Osteoblast (primary cell): ENCODE measurements at places on chromosomes 6 and 20.

DNA sequence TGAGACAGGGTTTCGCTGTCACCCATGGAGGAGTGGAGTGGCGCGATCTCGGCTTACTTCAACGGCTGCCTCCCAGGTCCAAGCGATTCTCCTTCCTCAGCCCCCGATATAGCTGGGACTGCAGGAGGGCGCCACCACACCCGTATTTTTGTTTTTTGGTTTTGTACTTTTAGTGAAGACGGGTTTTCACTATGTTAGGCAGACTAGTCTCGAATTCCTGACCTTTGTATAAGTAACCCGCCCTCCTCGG is 115.4 kb upstream of the BTN3A2 start:
- peaks cover 2% of the 10 kb centered on the region for H3K4me1 ChIP-seq
- peak overlapping the region; percentile 80 for H3K4me3 ChIP-seq
- peak overlapping the region; percentile 74 for H3K27ac ChIP-seq

DNA sequence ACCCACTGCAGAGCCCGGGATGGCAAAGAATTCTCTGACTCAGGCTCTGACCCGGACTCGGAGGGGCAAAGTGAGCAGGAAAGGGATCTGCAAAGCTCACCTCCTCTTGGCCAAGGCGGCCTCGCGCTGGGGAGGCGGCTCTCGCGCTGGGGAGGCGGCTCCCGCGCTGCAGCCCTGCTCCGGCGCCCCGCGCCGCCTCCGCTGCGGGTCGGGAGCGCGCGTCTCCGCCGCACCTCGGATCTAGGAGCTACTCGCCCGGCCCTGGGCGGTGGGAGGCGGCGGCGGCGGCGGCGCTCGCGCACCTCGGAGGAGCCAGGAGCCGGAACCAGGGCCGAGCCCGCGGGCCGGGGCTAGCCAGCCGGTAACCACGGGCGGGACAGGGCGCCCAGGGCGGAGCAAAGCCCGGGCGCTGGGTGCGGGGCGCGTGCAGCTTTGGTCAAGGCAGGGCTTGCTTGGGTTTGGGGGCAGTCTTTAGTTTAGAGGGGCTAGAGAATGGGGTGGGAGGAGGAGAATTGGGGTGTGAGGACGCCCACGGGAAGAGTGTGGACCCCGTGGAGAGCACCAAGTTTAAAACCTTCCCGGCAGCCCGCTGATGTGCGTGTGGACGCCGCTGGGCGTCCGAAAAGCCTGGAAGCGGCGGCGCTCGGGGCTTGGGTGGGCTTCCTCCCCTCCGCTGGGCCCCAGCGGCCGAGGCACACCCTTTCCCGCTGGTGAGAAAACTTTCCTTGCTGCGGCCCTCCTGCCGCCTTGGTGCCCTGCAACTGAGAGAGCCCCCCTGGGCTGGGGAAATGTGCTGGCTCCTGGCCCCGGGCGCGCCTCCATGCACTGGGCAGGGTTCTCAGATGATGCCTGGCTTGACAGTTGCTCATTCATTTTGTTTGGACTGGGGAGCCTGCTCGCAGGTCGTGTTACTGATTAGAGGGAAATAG is at the start of gene MRAP2:
MRAP2 (plus strand) TSS at position 250 of the 929 bp plus-strand sequence. CDS start 21,547 bp downstream, outside the sequence.
- no peaks in the 10 kb centered on the region for H3K27me3 ChIP-seq
- no peak within 1 kb of the TSS for H3K27ac ChIP-seq
- H3K4me3 ChIP-seq, result peak within 1 kb of the TSS; percentile 77
- peaks cover 4% of the 10 kb centered on the region for H3K4me1 ChIP-seq

GRCh38 chr6:163329991-163330390 is 84.5 kb upstream of the QKI start:
- peaks cover 15% of the 10 kb centered on the region for H3K4me1 ChIP-seq
- no peak overlapping the region for H3K4me3 ChIP-seq
- no peaks in the 10 kb centered on the region for H3K27me3 ChIP-seq
- H3K36me3 ChIP-seq, result no peaks in the 10 kb centered on the region

- H3K27ac ChIP-seq, result peak overlapping the region; percentile 29
- no peaks in the 10 kb centered on the region for H3K36me3 ChIP-seq
- peak; percentile 94 for DNase-seq
These were observed 7.2 kb upstream of the TRIB3 start for GRCh38 chr20:373171-373890.

DNA sequence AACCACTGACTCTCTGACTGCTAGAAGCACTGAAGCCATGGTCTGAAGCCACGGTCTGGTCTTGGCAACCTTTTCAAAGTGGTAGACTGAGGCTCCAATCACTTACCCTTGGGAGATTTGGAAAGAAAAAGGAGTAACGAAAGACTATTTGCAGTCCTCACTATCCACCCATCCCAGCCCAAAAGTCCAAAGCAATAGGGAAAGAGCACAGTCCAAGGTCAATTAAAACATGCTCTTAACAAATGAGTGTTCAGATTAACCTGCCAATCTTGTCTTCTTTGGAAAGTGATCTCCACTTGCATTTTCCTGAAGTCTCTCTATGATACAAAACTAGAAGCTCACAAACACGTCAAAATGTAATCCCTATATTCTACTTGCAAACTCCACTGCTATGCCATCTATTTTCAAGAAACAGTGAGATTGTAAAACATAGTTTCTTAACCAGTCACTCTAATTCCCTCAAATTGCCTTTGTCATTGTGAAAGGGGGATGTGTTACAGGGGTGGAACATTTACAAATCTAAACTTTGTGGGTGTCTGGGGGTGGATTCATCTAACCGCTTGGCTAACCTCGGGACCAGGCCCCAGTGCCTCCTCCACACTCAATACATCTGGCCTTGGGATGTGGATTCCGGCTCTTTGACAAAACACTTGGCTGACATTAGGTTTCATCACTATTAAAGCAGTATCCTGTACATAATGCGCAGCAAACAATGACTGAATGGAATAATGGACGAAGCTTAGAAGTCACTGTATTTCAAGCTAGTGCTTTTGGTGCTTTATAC is 56.4 kb downstream of the B4GALT5 start:
- H3K27me3 ChIP-seq, result no peaks in the 10 kb centered on the region
- peak overlapping the region; percentile 53 for H3K27ac ChIP-seq
- H3K4me1 ChIP-seq, result peaks cover 33% of the 10 kb centered on the region
- H3K36me3 ChIP-seq, result peaks cover 27% of the 10 kb centered on the region
- peak; percentile 45 for DNase-seq

DNA sequence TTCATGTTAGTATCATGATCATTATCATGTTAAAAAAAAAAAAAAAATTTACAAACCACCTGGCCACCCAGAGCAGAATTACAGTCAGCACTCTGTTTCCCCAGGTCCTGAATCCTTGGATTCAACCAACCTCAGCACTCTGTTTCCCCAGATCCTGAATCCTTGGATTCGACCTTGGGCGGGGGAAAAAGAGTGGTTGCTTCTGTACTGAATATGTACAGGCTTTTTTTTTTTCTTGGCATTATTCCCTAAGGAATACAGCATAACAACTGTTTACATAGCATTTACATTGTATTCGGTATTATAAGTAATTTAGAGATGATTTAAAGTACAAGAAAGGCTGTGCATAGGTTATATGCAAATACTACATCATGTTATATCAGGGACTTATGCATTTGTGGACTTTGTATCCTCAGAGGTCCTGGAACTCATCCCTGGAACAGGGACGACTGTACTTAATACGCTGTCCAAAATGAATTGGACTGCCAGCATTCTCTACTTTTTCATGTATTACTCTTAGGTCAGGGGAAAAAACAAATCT is 31.2 kb downstream of the GCNT2 start:
- H3K4me1 ChIP-seq, result peaks cover 4% of the 10 kb centered on the region
- no peak for DNase-seq
- no peak overlapping the region for H3K27ac ChIP-seq
- no peaks in the 10 kb centered on the region for H3K27me3 ChIP-seq
- no peak overlapping the region for H3K4me3 ChIP-seq

DNA sequence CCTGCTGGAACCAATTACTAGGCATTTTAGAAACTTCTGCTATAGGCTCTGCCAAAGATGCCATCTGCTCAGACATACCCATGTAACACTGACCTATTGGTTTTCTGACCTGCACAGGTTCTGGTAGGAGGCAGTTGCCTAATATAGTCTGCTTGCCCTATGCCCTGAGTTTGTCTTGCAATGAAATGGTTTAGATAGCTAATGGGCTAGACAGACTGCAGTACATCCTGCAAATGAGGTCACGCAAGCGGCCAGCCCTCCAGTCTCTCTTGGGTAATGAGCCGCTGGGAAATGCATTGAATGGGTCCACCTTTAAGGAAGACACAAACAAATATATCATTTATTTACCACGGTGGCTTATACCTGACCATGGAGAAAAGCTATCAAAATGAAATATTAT is 90.6 kb upstream of the B3GAT2 start:
- H3K4me3 ChIP-seq, result no peak overlapping the region
- no peaks in the 10 kb centered on the region for H3K36me3 ChIP-seq
- no peaks in the 10 kb centered on the region for H3K27me3 ChIP-seq
- H3K4me1 ChIP-seq, result no peaks in the 10 kb centered on the region

GRCh38 chr6:1554476-1555310 is 55.0 kb upstream of the FOXC1 start:
- peaks cover 14% of the 10 kb centered on the region for H3K4me1 ChIP-seq
- H3K27me3 ChIP-seq, result no peaks in the 10 kb centered on the region
- peak overlapping the region; percentile 85 for H3K27ac ChIP-seq
- no peaks in the 10 kb centered on the region for H3K36me3 ChIP-seq
- peak; percentile 95 for DNase-seq

DNA sequence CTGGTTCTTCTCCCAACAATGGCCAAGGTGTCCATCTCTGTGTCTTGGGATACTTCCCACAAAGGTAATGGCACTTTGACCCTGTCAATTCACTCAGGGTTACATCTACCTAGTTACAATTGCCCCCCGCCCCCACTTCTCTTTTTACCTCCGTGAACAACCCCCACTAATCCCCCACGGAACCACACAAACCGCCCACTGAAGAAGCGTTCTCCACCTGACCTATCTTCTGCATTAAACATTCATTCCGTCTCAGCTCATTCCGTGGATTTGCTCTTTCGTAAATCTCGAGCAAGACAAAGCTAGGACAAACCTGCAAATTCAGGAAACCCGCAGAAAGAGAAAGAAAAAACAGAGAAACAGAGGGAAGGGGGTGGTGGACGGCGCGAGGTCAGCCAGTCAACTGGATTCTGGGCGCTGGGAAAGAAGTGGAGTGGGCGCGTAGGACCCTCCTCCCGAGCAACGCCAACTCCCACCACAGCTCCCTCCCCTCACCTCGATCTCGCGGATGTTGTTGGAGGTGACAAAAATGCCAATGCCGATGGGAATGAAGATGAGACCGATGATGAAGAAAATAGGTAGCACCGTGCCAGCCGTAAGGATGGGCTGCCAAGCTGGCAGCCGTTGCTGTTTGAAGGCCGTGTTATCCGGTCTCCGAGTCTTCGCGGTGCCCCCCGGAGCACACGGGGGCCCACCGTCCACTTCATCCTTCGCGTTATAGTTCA is 523 bp downstream of the TMEM30A start:
- no peaks in the 10 kb centered on the region for H3K36me3 ChIP-seq
- peak overlapping the region; percentile 92 for H3K27ac ChIP-seq
- peaks cover 37% of the 10 kb centered on the region for H3K4me1 ChIP-seq
- H3K27me3 ChIP-seq, result no peaks in the 10 kb centered on the region
- DNase-seq, result peak; percentile 15
- H3K4me3 ChIP-seq, result peak overlapping the region; percentile 99

GRCh38 chr6:89475634-89476033 is 42.7 kb downstream of the ANKRD6 start:
- H3K27ac ChIP-seq, result peak overlapping the region; percentile 9
- H3K27me3 ChIP-seq, result no peaks in the 10 kb centered on the region
- H3K4me3 ChIP-seq, result peak overlapping the region; percentile 21
- peaks cover 4% of the 10 kb centered on the region for H3K4me1 ChIP-seq
- no peaks in the 10 kb centered on the region for H3K36me3 ChIP-seq

- no peaks in the 10 kb centered on the region for H3K4me1 ChIP-seq
- no peak for DNase-seq
- H3K4me3 ChIP-seq, result no peak overlapping the region
- no peaks in the 10 kb centered on the region for H3K36me3 ChIP-seq
- H3K27me3 ChIP-seq, result peaks cover 3% of the 10 kb centered on the region
- H3K27ac ChIP-seq, result no peak overlapping the region
These were observed 18.1 kb upstream of the OSER1 start for GRCh38 chr20:44228465-44229258.

DNA sequence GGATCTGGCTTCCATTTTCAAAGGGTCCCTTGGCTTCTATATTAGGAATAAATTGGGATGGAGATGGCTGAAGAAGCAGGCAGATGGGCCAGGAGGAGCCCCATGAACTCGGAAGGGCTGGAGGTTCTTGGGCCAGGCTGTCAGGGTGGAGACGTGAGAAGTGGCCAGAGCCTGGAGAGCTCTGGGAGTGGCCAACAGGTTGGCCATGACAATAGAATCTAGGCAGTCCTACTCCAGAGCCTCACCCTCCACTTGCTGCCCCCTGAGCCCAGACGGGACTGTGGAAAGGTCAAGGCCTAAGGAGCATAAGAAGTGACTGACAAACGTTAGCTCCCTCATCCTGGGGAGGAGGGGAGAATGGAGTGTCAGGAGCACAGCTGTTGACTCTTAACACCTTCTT is 62.1 kb downstream of the STK35 start:
- H3K4me1 ChIP-seq, result no peaks in the 10 kb centered on the region
- H3K27me3 ChIP-seq, result peaks cover 22% of the 10 kb centered on the region
- no peaks in the 10 kb centered on the region for H3K36me3 ChIP-seq
- H3K4me3 ChIP-seq, result no peak overlapping the region
- DNase-seq, result no peak
